ENCODE measurements at places on chromosomes 5 and 9.

DNA sequence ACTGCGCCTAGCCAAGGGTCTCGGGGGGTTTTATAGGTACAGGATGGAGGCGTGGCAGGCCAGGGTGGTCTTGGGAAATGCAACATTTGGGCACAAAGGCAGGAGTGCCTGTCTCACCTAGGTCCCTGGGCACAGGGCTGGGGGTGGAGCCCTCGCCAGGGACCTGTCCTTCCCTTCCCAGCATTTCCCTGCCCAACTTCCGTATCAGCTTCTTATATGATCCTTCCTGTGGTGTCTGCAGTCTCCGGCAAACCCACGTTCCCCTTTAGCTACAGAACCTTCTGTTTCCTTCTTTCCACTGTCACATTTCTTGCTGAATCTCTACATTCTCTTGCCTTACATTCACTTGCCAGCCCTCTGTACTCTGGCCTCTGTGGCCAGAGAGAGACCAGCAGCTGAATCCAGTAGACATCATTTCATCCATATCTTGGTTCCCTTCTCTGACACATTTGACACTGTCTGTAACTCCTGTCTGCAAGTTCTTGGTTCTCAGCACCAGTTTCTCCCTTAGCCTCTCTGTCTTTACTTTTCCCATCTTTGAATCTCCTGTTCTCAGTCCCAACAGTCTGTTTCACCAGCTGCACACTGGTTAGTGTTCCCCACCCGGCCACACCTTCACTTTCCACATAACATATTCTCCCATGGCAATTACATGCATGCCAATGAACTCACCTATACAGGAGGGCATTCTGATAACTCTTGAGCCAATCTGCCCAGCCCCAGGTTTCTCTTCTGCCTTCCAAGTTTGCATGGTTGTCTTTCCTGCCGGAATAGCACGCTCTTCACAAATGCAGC lies 134.7 kb upstream of the ZNF608 start:
- DNase-seq = no peak

DNA sequence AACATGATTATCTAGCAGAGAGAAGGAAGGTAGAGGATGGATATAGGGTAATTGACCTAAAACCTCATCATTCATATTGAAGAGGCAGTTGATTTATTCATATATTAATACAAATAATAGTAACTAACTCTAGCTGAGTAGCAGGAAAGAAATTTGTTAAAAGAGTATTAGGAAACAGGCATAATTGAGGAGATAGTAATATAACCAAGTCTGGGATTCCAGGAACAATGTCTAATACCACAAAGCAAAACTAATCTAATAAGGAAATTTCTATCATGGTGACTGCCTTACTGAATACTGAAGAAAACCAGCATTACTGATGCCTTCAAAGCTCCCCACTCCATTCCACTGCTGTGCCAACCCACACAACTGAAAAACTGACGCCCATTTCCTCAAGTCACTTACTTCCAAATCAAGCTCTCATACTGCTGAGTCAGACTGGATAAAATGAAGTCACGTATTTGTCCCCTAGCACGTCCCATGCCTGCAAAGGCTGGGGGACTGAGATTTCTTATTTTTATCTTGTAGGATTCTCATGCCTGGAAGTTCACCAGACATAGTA lies 153.9 kb downstream of the SMC2 start:
- DNase-seq = no peak

- DNase-seq = no peak
Observed at GRCh38 chr9:3879315-3879714, 353.5 kb upstream of the RFX3 start.

- no peak for DNase-seq
Observed at GRCh38 chr5:55982957-55983381, 11.8 kb downstream of the IL6ST start.

GRCh38 chr9:14678776-14679175 lies 14.5 kb downstream of the ZDHHC21 start:
- no peak for DNase-seq

- DNase-seq = no peak
Observed at GRCh38 chr9:103798620-103799019, 295.5 kb upstream of the SMC2 start.

GRCh38 chr5:89300426-89300970 lies 417.5 kb upstream of the MEF2C start:
- no peak for DNase-seq

- no peak for DNase-seq
Observed at GRCh38 chr5:10567121-10567591, 3.3 kb downstream of the ANKRD33B start.

DNA sequence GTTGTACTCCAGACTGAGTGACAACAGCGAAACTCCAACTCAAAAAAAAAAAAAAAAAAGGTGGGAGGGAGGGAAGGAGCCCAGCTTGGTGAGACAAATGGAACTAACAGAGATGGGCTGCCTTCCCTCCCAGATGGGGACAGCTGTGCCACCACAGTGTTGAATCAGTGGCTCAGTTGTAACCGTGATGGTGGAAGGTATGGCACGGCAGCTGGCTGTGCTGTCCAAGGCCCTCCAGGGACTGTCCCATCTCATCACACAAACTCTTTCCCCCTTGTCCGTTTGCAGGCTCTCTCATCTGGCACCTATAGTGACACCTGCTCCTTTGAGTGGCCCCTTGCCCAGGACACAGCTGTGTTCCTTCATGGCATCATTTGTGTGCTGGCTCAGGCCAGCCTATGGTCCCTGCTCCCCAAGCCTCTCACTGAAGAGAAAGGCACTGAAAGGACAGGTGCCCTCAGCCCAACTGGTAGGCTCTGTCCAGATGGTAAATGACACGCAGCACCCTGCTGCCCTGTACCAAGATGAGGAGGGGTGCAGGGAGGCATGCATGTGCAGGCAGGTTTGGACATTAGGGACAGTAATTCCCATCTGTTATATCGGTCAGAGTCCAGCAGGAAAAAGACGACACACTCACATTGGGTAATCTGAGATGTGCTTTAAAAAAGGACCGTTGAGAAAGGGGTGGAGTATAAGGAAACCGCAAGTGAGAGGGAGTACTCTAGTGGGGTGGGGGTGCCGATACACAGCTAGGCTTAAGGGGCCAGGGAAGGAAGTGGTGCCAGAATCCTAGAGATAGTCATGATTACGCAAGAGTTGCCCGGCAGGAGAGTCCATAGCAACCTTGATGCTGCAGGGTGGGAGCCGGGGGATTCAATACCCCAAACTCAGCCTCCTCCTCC lies 4.3 kb downstream of the SMIM33 start:
- DNase-seq = no peak

GRCh38 chr5:29950416-29951145 lies 1242.9 kb upstream of the CDH6 start:
- no peak for DNase-seq

GRCh38 chr5:58191443-58191842 lies 268.4 kb downstream of the PLK2 start:
- DNase-seq = no peak

GRCh38 chr5:62600560-62601252 lies 22.1 kb downstream of the LRRC70 start:
- DNase-seq = no peak

- DNase-seq = peak; percentile 37
Observed at GRCh38 chr9:36470643-36471290, 70.7 kb upstream of the RNF38 start.

DNA sequence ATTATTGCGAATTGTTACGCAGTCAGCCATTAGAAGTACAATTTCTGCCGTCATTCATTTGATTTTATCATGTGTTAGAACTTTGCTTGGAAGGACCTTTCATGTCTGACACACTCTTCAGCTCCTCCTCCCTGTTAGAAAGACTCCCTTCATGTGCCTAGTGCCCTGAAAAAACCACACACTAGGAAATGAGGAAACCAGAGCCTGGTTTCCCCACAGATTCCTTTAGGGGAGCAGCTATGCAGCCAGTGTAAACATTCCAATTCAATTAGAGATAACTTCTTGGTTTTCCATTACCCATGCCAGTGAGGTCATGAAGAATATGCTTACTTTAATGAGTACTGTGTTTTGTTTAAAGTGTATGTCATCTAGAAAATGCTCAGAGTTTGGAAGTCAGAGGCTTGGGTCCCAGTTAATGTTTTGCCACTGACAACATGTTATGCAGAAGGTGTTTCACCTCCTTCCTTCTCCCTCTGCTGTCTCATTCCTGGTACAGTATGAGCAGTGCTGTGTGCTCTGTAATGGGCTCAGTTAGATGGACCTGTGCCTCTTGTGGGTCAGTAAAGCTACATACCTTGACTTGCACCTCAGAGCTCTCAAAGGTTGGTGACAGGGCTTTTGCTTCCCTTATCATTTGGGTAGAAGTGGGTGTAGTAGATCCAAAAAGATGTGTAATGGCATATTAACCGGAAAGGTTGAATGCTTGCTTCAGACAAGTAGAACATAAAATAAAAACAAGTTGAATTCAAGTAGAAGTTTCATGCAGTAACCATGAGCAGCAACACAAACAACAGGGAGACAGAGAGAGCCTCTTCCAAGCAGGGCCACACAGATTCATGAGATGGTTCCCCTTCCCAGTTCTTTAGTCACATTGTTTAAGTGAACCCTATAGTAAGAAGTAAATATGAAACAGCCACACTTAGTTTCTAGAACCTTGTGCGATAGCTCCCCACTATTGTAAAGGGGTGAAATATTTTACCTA lies 52.6 kb upstream of the TNFAIP8 start:
- DNase-seq = no peak

DNA sequence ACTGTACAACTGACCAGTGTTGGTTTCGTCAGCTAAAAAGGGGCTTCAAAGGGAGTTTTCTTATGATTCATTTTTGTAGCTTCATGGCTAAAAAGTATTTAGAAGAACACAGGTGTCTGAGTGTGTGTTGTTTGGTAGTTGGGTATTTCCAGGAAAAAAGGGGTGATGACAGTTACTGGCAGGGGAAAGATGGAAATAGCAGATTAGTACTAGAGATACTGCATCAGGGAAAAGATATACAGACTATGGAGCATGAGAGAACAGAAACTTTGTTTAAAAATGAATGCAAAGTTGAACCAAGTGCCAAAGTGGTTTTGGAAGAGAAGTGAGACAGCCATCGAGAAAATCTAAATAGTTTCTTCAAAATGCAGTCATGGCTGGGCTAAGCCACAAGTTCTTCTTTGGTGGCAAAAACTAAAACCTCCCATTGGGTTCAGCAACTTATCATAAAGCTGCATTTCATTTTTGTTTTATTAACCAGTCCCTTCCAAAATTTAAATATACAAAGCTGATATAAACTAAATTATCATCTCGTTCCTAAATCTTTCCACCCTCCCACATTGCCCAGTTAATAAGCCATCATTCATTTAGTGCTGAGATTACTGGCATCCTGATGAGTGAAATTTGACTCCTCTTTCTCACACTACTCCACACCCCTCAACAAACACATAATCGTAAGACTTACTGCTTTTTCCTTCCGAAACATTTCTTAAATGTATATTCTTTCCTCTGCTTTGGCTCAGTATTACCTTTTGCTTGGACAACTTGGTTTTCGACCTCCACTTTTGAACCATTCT lies 33.5 kb downstream of the ELL2 start:
- DNase-seq = no peak

GRCh38 chr9:88387036-88387551 lies 1.1 kb upstream of the SPIN1 start:
- DNase-seq = no peak

DNA sequence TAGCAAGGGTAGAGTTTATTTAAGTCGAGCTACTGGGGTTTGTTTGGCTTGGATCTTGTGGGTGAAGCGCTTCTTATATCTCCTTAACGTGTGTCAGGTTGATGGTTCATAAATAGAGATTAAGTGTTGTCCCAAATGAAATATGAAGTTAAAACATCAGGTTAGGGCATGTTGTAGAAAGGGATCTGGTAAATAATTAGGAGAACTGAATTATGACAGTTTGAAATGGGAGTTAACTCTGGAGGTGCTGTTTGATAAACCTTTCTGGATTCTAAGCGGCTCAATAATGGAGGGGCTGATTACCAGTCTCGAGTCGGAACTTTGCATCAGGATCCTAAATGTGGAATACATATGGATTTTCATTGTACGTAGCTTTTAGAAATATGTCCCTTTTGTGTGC lies 717.0 kb upstream of the WWC1 start:
- DNase-seq = no peak

DNA sequence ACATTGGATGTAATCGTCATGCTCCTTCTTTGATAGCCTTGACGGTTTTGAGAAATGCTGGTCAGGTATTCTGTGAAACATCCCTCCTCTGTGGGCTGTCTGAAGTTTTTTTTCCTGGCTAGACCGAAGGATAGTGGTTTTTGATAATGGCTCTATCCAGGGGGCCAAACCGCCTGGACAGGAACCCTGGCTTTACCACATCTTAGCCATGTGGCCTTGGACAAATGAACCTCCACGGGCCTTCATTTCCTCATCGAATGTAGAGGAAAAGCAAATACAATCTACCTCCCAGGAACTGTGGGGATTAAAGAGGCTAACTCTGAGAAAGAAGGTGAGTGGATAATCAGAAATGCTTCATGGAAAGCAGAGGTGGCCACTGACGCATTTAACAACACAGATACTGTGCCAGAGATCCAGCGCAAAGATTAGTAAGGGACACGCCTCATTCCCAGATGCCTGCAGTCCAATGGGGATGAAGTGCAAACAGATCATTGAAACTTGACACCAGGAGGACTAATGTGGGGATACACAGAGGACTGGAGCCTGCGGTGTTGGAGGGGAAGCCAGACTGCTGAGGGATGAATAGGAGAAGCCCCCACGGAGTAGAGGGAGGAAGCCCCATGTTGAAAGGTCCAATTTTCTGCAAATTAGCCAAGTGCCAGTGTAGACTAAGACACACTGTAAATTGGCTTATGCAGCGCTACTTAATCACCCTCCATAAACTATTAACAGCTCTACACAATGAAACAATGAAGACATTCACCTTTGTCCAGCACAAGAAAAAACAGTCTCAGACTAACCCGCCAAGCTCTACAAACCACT lies 41.6 kb downstream of the MYO10 start:
- DNase-seq = no peak

GRCh38 chr9:128005923-128006322 lies 25.1 kb upstream of the EEIG1 start:
- no peak for DNase-seq

DNA sequence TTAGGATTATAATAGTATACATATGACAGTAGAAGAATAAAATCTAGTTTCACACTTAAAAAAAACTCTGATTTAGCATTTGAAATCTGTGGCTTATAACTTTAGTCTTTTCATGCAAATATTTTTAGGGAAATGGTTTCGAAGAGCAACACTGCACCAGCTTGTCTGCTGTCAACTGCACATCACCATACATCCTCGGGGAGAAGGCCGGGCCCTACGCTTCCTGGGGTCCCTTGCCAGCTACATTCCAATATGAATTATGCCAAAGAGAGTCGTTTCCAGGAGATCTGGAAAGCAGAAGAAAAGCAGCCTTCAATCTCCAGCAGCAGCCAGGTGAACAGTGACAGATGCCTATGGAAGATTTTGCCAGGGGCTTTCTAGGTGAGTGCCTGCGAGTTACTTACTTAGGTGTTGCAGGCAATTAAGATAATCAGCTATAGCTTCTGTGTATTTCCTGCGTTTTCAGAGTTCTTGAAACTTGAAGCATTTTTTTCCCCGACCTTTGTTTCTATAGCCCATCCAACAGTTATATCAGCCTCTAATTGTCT lies 166.8 kb downstream of the TRPM3 start:
- DNase-seq = no peak

All from effector memory CD4-positive, alpha-beta T cell (primary cell).